ENCODE measurements at places on chromosomes 12 and 14.

GRCh38 chr14:100188392-100189030 is 29.1 kb upstream of the DEGS2 start:
- no peak for DNase-seq

DNA sequence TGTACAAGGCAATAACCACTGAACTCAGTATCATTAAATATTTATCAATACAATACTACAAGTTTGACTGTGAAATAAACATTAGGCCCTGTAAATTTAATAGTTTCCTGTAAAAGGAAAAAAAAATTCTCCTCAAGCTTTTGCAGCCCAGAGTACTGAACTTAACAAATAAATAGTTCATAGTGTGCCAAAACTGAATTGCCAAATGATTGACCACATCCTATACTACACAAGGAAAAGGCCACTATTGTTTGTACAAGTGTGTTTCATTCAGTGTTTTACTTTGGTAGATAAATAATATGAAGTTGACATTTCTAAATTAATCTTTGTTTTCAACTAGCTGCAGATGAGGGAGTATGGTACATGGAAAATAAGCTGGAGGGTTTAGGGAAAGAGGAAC is 379.6 kb downstream of the FLRT2 start:
- no peak for DNase-seq

- DNase-seq, result no peak
Measured at GRCh38 chr12:68111995-68112394, 47.5 kb downstream of the IFNG start.

GRCh38 chr12:82728710-82729109 is 42.0 kb downstream of the TMTC2 start:
- no peak for DNase-seq

DNA sequence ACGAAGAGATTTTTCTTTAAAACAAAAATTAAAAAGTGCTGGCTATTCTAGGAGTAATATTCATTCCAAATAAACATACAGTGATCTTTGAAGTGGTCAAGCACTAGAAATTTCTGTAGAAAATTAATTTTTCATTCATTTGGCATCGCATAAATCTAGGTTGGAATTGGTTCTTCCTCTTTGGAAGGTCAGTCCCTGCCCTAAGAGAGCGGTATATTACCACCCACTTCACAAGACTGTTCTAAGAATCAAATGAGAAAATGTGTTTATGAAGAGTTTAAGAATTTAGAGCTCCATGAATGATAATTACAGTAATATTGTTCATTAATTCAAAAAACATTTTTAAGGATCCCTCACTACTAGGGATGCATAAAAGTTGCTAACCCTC is 444 bp upstream of the GEMIN2 start:
- no peak for DNase-seq

DNA sequence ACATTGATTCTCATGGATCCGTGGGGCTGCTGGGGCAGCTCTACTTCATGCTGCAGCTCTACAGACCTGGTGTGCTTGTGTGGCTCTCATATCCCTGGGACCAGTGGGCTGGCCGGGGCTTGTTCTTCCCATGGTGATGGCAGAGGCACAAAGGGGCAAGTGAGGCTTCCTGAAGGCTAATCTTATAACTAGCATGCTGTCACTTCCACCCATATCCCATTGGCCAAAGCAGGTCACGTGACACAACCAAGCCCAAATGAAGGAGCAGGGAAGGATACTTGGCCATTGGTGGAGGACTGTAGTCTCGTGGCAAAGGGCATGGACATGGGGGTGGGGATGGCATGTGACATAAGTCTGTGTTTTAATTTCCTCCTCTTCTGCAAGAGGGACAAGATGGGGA is 9.9 kb downstream of the PLBD2 start:
- no peak for DNase-seq

DNA sequence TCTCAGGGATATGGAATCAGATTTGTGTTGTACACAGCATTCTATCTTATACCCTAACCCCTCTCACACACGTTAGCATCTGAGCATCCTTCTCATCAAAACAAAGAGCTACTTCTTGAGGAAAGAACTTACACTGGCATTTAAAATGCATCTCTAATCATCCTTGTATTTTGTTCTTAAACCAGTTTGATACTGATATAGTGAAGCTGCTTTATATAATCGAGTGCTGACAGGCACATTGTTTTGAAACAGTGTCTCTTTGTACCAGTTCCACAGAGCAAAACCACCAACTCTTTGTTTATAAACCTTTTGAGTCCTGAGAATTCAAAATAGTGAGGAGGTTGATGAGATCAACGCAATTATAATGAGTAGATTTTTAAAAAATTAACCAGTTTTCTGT is 8.8 kb downstream of the GPR33 start:
- DNase-seq, result no peak

DNA sequence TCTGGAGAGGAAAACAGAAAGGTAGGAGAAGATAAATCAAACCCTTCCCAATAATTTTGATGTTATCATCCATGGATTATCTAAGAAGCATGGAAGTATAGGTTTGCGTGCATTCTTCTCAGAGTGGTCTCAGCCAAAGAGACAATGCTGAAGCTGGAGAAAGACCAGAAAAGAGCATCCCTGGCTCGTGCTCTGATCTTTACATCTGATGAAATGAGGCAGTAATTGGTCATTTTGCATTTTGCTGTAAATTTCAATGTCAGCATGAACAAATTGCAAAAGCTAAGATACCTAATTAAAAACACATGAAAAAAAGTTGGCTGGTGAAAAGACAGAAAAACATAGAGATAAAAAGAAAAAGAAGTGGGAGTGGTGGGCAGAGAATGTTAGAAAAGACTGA is 252.4 kb downstream of the ITPR2 start:
- no peak for DNase-seq

DNA sequence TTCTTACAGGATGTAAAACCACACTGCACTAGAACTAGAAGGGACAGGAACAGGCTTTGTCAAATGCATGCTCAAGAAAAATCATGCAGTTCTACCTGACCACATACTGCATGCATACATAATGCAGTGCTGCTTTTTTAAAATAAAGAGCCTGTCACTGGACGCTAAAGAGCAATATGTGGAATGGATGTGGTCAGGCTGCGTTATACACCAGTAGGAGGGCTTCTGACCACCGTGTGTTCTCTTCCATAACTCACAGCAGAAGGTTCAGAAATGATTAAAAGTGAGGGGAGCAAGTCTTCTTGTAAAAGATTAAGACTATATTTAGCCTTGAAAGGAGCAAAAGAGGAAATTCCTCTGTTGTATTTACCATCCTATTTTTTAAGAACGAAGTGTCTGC is 392.0 kb downstream of the EMP1 start:
- no peak for DNase-seq
